ENCODE measurements at places on chromosomes 12 and 14.
A peak's percentile ranks its signal among the peaks of the same experiment; 100 is the strongest.

DNA sequence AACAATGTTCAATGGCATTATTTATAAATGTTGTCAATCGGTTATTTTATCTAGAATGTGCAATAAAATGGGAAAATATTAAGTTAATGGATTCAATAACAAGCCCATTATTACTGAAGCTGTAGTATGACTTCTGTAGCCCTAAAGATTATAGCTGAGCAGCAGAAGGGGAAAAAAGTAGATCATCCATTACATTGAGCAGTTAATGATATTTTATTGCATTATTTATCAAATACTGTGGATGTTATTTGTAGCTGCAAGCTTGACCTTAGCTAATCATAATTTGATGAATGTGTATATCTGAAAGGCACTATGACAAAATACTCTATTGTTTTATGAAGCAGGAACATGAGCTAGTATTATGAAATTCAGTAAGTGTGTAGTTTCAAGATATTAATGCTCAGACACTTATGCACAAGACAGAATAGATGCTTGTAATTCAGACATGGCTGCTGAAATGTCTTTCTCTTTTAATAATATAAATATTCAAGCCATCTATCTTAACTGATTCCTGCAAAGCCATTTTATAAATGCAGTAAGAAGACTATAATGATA, 131.5 kb upstream of the MGAT4C start:
- no peak for DNase-seq

DNA sequence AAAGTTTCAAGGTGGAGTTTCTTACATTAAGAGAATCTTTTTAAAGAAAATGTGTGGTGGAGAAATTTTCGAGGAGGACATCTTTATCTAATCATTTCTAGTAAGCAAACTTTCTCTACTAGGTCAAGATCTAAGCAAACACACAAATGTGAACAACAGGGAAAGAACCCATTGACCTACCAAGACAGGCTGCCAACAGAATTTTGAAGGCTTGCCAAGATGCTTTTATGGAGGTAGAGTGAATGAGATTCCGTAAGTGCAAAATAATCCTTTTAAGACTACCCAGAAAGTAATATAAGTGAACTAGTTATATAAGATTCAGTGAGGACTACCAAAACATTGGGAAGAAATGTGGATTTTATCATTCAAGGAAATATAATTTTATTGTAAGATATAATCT, 357.1 kb upstream of the PDE3A start:
- DNase-seq: no peak

DNA sequence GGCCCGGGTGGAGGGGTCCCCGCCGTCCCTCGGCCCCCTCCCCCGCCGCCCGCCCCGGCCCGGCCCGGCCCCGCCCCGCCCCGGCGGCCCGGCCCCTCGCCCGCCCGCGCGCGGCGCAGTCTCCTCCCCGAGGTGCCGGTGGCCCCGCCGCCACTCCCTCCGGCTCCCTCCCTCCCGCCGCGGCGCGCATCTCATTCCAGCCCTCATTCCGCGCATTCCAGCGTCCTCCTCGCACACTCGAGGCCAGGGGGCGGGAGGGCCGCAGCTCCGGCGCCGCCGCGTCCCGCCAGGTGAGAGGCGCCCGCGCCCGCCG, at the start of gene TEAD4:
TEAD4 (plus strand) TSS at position 206 of the 313 bp plus-strand sequence.
- peak; percentile 97 for DNase-seq

DNA sequence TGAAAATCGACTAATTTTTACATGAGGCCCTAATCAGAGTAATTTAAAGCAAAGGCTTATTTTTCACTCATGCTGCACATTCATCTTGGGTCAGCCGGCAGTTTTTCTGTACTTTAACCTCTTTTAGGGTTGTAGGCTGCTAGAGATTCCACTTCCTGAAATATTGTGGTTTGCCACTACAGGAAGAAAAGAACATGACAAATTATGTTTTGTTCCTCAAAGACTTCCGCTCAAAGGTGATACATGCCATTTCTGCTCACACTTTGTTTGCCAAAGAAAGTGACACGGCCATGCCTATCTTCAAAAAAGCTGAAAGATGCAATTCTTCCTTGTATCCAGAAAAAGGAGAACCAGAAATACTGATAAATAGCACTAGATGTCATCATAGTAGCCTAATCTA, 183.4 kb upstream of the PPFIA2 start:
- DNase-seq: no peak

- DNase-seq: peak; percentile 90
These were observed at the start of gene LGR5 for GRCh38 chr12:71439613-71440344. LGR5 (plus strand) TSS chr12:71439798; CDS start chr12:71440081, 283 bp downstream.

DNA sequence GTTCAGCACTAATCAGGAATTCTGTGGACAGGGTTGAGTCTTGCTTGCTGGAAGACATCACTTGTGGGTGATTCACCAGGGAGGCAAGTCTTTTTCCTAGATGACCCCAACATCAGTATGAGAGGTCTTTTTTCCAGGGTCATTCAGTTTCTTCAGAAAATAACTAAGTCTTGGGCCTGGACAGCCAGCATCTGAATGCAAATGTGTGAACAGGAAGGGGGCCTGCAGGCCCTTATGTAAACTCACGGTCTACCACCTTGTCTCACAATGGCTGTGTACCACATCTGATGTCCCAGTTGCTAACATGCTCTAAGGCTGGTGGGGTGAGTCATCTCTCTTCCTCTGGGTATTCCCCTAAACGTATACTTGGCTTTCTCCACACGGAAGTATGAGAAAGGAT, 79.2 kb downstream of the HECTD4 start:
- DNase-seq: peak; percentile 61
